ENCODE measurements at places on chromosomes 6 and 20.

DNA sequence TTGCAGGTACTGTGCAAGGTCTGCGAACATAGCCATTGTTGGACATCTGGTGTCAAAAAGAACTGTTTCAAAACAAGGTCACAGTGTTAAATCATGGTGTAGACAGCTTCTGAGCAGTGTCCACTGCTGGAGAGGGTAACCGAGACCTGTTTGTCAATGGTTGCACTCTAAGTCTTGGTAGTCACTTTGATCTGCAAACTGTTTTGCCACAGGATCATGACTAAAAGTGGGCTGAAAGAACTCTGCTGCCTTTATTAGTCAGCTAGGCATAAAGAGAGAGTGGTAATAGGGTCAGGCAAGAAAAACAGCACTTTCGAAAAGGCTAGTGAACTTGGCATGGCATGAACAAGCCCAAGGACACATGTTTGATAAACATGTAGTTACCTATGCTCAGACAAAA, 552.3 kb upstream of the CITED2 start:
- no peak for DNase-seq

DNA sequence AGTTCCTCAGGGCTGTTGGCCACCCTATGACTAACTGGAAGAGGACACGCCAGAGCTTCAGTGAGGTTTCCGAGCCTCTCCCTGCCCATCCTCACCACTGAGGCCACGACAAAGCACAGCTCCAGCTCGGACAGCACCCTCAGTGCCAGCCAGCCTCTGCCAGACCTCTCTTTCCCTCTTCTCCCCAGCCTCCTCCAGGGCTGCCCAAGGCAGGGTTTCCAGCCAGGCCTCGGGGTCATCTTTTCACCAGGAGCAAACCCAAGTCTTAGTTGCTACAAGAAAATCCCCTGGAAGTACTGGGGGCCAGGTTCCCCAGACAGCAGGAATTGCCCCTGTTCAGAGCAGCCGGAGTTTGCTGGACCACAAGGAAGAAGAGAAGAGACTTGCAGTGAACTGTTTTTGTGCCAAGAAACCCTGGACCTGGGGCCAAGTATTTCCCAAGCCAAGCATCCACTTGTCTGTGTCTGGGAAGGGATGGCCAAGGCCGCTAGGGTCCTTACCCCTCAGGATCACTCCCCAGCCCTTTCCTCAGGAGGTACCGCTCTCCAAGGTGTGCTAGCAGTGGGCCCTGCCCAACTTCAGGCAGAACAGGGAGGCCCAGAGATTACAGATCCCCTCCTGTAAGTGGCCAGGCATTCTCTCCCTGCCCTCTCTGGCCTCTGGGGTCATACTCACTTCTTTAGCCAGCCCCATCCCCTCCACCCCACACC, 41.6 kb downstream of the PLAGL2 start:
- DNase-seq, result no peak

GRCh38 chr6:64266351-64266821, 630.8 kb downstream of the PHF3 start:
- no peak for DNase-seq

- no peak for DNase-seq
Observed at GRCh38 chr6:132392792-132393191, 8.5 kb downstream of the MOXD1 start.

- DNase-seq, result no peak
Observed at GRCh38 chr20:57211908-57212533, 54.4 kb downstream of the BMP7 start.

GRCh38 chr6:15016813-15017212, 229.1 kb upstream of the JARID2 start:
- no peak for DNase-seq

DNA sequence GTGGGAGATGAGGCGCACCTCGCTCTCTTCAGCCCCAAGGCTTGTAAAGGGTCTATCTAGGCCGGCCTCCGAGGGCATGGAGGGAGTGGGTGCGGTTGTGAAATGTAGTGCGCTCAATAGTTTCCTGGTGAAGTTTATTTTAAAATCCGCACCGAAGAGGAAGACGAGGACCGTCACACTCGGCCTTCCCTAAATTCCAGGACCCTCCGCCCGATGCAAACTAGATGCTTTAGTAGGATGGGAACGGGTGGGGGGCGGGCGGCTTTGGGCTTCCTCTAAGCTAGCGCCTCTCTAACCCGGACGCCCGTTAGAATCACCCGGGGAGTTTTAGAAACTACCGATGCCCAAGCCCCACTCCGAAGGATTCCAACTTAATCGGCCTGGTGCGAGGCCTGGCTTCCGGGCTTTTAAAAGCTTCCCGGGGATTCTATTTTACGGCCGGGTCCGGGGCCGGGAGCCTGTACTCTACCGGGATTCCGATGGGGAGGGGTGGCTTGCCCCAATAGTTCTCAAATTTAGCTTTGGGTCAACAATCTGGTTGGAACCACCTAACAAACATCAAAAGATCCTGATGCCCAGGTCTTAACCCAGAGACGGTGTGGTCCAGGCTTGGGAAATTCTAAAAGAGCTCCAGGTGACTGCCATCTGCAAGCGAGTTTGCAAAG, 548 bp upstream of the BCAS4 start:
- DNase-seq, result no peak

GRCh38 chr6:78511009-78511408, 356.3 kb upstream of the IRAK1BP1 start:
- no peak for DNase-seq

- DNase-seq, result no peak
Observed at GRCh38 chr20:38723848-38724625, at the start of gene SLC32A1. Gene SLC32A1, plus strand, starts transcription at chr20:38724486. Its CDS starts 239 bp downstream, at chr20:38724725.

DNA sequence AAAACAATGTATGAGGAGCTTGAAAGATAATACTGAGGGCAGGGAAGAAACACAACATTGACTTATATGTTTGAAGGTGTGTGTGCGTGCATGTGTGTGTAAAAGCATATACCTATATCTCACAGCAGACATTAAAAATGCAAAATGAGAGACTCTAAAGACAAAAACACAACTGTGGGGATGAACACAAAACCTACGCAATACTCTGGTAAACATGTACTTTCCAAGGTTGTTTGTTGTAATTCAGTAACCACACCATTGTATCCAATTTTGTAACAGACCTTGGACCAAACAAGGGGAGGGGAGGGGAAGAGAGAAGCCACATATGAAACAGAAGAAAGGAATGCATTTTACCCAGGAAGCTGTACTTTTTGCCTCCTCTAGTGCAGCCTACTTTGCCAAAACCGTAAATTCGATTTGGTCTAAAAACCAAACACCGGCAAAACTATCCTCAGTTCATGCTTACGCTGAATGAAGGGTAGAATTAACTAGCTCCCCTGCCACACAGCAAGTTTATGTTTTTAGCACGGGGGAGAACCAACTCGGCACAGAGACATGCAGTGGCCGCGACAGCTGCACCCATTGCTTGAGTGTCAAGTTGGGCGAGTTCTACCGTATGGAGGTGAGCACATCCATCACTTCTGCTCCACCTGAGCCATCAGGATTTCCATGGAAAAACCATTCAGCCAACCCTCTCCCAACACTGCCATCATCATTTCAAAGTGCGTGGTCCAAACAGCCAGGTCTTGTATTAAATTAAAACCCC, 50.0 kb downstream of the CNKSR3 start:
- no peak for DNase-seq

DNA sequence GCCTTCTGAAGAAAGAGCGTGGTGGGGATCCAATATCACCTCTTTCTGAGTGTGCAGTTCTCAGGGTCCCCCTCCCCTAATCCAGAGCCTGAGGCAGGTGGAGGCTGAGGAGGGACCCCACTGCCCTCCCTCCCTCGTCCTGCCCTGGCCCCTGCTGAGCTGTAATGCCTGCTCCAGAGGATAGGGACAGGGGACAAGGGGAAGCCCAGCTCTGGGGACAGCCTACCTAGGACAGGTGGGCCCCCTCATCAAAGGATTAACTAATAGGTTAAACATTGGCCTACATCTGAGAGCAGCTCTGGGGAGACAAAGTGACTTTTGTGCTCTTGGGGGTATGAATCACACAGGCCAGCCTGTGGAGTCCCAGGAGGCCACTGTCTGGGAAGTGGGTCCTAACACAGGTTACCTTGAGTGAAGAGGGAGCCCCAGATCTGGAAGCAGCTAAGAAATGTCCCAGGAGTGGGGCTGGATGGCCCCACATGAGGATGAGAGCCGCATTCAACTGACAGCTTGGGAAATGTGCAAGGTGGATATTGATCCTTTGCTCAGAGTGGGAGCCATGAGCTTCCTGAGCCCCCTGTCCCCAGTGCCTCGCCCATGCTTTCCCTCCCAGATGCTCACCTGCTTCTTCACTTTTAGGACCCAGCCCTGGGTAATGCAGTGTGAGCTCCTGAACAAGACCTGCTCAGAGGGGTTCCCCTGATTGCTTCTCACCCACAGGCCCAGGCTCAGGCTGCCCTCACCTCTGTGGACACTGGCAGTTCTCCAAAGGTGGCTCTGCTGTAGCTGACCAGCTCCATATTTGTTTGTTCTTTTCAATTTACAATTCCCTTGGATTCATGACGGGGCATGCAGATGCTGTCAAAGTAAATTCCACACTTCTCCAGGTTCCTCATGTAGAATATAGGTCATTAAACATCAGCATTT, 17.8 kb upstream of the CST9L start:
- no peak for DNase-seq

- DNase-seq, result no peak
Observed at GRCh38 chr6:96975852-96976251, 51.3 kb downstream of the KLHL32 start.

DNA sequence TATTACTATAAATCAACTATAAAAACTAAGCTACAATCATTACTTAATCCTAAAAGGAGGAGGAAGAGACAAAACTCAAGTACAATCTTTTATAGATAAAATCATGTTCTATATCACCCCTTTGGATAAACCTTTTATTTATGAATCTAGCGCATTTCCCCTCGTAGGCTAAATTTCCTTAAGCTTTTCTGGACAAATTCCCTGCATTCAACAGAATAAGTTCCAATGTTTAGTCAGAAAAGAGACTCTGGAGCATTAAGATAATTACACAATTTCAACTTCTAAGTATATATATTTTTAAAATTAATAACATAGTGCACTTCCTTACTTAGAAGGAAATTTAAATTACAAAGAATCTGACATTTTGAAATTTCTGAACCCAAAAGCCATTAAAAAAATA, 37.9 kb downstream of the ATXN1 start:
- no peak for DNase-seq

DNA sequence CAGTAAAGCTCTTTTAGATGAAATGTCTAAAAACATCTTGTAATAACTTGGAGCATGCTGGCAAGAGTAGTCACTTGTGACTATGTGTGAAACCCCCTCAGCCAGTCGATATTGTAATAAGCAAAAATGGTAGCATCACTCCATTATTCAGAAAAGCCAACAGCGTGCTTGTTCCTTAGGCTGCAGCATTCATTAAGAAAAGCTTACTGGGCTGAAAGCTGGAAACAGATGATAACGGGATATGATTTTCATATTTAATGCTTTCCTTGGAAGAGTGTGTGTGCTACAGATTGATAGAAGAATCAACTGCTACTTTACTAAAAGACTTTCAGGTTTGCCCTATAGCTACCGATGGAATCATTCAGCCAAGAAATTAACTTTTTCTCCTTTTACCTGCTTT, 20.3 kb downstream of the KIZ start:
- DNase-seq, result no peak
